ENCODE measurements at places on chromosomes 11 and 22. TPM values are rescaled to one million over a fixed set of nuclear protein-coding genes. Genes with fewer than 3 reads are reported as not detected.
A peak's percentile ranks its signal among the peaks of the same experiment; 100 is the strongest.

The SPI1 gene
- total RNA-seq, result 8.4 TPM

The JAM3 gene
- 62.0 TPM for total RNA-seq

The DNAJB7 gene
- total RNA-seq, result not detected

The SLC3A2 gene
- total RNA-seq, result 255 TPM

- H3K27me3 ChIP-seq, result no peaks in the 10 kb centered on the region
- H3K4me3 ChIP-seq, result no peak overlapping the region
- peak; percentile 60 for DNase-seq
These were observed 78.9 kb downstream of the PPFIBP2 start for GRCh38 chr11:7592711-7593110.

- H3K27me3 ChIP-seq, result no peaks in the 10 kb centered on the region
- no peak for DNase-seq
- H3K4me3 ChIP-seq, result no peak overlapping the region
These were observed 90.6 kb downstream of the DSCAML1 start for GRCh38 chr11:117706322-117706814.

DNA sequence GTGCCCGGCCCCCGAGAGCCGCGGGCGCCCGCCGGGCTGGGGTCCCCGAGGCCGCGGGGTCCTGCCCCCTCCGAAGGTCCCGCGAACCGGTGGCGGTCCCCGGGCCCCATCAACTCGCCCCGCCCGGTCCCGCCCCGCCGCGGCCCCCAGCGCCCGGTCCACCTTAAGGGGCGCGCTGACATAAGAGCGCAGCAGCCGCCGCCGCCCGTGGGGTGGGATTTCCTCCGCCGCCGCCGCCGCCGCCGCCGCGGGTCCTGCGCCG is at the start of gene ZDHHC8:
ZDHHC8 (plus strand) TSS at position 208 of the 262 bp plus-strand sequence. CDS start 144 bp downstream, outside the sequence.
- H3K4me1 ChIP-seq, result peaks cover 63% of the 10 kb centered on the region
- H3K36me3 ChIP-seq, result peaks cover 15% of the 10 kb centered on the region
- H3K4me3 ChIP-seq, result peak within 1 kb of the TSS; percentile 93
- H3K27me3 ChIP-seq, result no peaks in the 10 kb centered on the region

- DNase-seq, result no peak
- H3K27ac ChIP-seq, result no peak overlapping the region
- peaks cover 25% of the 10 kb centered on the region for H3K36me3 ChIP-seq
- H3K4me3 ChIP-seq, result no peak overlapping the region
- peaks cover 14% of the 10 kb centered on the region for H3K4me1 ChIP-seq
These were observed 43.2 kb downstream of the TBX1 start for GRCh38 chr22:19803736-19804267.

DNA sequence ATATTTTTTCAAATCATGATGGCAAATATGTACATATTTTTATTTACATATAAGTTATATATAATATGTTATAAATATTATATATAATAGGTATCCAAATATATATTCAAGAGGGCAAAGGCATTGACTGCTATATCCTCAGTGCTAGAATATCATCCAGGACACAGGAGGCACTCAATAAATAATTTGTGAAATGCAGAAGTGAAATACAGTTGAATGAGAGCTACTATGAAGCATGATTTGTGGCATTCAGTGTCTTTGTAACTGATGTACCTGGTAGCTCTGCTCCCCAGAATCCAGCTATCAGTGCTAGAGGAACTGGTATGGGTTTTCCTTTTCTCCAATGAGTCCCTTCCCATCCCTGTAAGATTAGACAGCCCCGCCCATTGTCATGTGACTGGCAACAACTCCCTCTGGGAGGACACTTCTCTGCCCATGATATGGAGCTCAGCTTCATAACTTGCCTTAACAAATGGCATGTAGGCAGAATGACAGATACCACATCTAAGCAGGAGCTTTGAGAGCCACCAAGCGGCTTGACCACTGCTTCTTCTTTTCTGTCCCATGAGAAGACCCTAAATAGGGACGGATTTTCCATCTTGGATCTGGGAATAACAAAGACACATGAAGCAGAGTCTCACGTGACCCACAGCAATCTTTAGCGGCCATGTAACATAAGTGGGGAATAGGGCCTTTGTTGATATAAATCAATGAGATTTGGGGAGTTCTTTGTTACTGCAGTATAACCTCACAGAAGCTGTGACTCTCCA is 10.2 kb upstream of the CD82 start:
- no peaks in the 10 kb centered on the region for H3K36me3 ChIP-seq
- no peak overlapping the region for H3K4me3 ChIP-seq
- no peak for DNase-seq
- H3K4me1 ChIP-seq, result peaks cover 7% of the 10 kb centered on the region
- H3K27me3 ChIP-seq, result no peaks in the 10 kb centered on the region

- H3K27me3 ChIP-seq, result no peaks in the 10 kb centered on the region
- H3K27ac ChIP-seq, result no peak overlapping the region
- H3K4me3 ChIP-seq, result no peak overlapping the region
- H3K36me3 ChIP-seq, result no peaks in the 10 kb centered on the region
- no peaks in the 10 kb centered on the region for H3K4me1 ChIP-seq
- DNase-seq, result no peak
These were observed 161.8 kb upstream of the B3GAT1 start for GRCh38 chr11:134573857-134574256.

- DNase-seq, result no peak
- no peaks in the 10 kb centered on the region for H3K27me3 ChIP-seq
- no peak overlapping the region for H3K4me3 ChIP-seq
- peaks cover 49% of the 10 kb centered on the region for H3K36me3 ChIP-seq
- no peak overlapping the region for H3K27ac ChIP-seq
These were observed 58.6 kb upstream of the NNMT start for GRCh38 chr11:114237321-114238280.

DNA sequence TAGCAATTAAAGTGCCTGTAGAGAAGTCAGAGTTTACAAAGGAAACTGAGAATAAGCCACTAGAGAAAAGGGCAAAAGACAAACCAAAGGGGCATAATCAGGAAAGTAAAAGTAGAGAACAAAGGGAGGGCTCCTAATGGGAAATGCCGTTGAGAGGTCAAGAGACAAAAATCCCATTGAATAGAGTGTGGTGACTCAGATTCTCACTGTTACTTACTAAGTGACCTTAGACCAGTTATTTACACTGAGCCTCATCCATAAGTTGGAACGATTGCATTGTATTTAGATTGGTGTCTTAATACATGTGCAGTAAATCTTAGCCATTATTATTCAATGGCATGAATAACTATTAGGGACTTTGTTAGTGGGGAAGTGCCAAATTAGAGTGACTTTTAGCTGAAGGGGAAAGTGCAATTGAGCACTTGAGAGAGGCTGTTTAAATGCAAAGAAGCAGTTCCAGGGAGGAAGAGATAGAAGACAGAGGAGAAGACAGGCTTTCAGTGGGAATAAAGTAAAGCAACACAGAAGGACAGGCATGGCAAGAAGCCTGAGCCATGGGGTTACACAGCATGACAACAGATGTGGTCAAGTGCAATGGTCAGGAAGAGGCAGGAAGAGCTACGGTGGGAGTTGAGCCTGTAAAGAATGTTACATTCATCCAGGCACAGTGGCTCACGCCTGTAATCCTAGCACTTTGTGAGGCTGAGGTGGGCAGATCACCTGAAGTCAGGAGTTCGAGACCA is 82.6 kb downstream of the UBASH3B start:
- DNase-seq, result no peak
- H3K4me1 ChIP-seq, result peaks cover 16% of the 10 kb centered on the region
- no peak overlapping the region for H3K27ac ChIP-seq
- no peaks in the 10 kb centered on the region for H3K27me3 ChIP-seq
- H3K36me3 ChIP-seq, result no peaks in the 10 kb centered on the region
- H3K4me3 ChIP-seq, result no peak overlapping the region

- no peak overlapping the region for H3K4me3 ChIP-seq
- no peaks in the 10 kb centered on the region for H3K27me3 ChIP-seq
- no peak overlapping the region for H3K27ac ChIP-seq
- no peaks in the 10 kb centered on the region for H3K4me1 ChIP-seq
- no peaks in the 10 kb centered on the region for H3K36me3 ChIP-seq
These were observed 173.7 kb upstream of the ANO3 start for GRCh38 chr11:26158251-26158650.

GRCh38 chr11:73249853-73250783 is 22.0 kb upstream of the P2RY6 start:
- H3K27me3 ChIP-seq, result no peaks in the 10 kb centered on the region
- H3K27ac ChIP-seq, result no peak overlapping the region
- H3K4me1 ChIP-seq, result no peaks in the 10 kb centered on the region
- no peaks in the 10 kb centered on the region for H3K36me3 ChIP-seq
- no peak overlapping the region for H3K4me3 ChIP-seq

GRCh38 chr22:45226503-45227186 is 14.0 kb downstream of the KIAA0930 start:
- H3K4me3 ChIP-seq, result no peak overlapping the region
- peaks cover 17% of the 10 kb centered on the region for H3K4me1 ChIP-seq
- peak; percentile 41 for DNase-seq
- no peaks in the 10 kb centered on the region for H3K27me3 ChIP-seq
- peak overlapping the region; percentile 17 for H3K27ac ChIP-seq

- no peak for DNase-seq
- no peaks in the 10 kb centered on the region for H3K27me3 ChIP-seq
- H3K27ac ChIP-seq, result no peak overlapping the region
These were observed 136.9 kb downstream of the METTL15 start for GRCh38 chr11:28245131-28245530.

DNA sequence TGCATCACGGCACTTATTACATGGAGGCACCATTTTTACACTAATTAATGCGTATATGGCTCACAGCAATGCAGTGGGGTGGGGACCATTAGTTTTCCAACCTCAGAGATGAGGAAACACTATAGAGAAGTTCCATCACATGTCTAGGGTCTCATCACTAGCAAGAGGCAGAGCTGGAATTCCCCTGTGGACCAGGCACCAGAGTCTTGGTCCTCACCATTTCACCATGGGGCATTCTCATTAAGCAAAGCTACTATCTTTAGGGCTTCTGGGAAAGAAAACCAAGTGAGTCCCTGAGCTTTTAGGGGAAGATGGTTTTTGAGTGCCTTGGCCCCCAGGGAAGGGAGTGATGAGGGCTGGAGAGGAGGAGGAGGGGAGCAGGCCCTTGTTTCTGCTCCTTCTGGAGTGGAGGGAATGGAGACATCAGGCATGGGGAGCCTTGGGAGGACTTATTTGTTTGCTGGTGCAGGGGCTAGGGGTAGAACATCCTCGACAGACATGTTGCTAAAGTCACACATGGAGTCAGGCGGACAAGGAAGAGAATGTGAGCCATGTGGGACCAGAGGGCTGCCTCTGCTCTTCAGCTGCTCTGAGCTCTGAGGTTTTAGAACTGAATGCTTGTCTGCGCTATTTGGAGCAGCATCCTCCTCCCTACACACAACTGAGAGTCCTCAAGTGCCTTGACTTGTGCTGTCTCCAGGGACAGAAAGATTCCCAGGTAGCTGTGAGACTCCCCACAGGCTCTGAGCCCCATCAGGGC is 40.3 kb upstream of the ZBED5 start:
- DNase-seq, result no peak
- peak overlapping the region; percentile 90 for H3K27ac ChIP-seq
- peaks cover 24% of the 10 kb centered on the region for H3K4me1 ChIP-seq
- H3K36me3 ChIP-seq, result no peaks in the 10 kb centered on the region

- no peak overlapping the region for H3K4me3 ChIP-seq
- H3K36me3 ChIP-seq, result no peaks in the 10 kb centered on the region
- peak overlapping the region; percentile 28 for H3K27ac ChIP-seq
These were observed 5.7 kb downstream of the DNAL4 start for GRCh38 chr22:38788021-38788816.

GRCh38 chr22:49418341-49418894 is 409.3 kb downstream of the BRD1 start:
- no peaks in the 10 kb centered on the region for H3K4me1 ChIP-seq
- H3K4me3 ChIP-seq, result no peak overlapping the region
- H3K27me3 ChIP-seq, result no peaks in the 10 kb centered on the region
- no peak overlapping the region for H3K27ac ChIP-seq
- no peaks in the 10 kb centered on the region for H3K36me3 ChIP-seq

GRCh38 chr11:83025267-83025704 is 46.4 kb downstream of the RAB30 start:
- H3K4me3 ChIP-seq, result no peak overlapping the region
- H3K27ac ChIP-seq, result no peak overlapping the region
- H3K36me3 ChIP-seq, result no peaks in the 10 kb centered on the region
- H3K27me3 ChIP-seq, result no peaks in the 10 kb centered on the region

DNA sequence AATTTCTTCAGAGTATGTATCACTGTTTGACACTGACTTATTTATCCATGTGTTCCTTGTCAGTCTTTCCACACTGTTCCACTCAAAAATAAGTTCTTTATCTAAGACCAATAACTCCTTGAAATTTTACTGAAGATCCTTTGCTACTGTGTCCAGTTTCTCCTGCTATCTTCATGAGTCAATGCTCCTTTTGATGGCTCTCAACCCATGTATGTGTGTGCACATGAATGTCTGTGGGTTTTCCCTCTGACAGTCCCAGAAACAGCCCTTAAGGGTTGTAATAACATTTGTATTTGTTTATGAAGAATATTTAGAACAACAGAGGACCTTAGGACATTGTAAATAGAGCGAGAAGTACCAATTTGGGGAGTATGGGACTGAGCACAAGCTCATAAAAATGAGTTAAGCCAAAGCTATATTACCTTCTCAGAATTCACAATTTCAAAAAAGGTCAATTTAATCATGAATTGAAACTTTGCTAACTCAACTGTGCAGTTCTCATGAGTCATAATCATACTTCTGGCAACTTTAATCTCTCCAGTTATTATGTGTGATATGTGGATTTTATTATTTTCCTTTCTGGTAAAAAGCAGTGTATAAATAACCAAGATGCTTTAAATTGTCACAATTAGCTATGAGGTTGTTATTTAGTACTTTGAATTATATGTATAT is 533.6 kb downstream of the CNTN5 start:
- H3K4me1 ChIP-seq, result no peaks in the 10 kb centered on the region
- no peak for DNase-seq
- no peaks in the 10 kb centered on the region for H3K36me3 ChIP-seq
- H3K27ac ChIP-seq, result no peak overlapping the region
- no peaks in the 10 kb centered on the region for H3K27me3 ChIP-seq

DNA sequence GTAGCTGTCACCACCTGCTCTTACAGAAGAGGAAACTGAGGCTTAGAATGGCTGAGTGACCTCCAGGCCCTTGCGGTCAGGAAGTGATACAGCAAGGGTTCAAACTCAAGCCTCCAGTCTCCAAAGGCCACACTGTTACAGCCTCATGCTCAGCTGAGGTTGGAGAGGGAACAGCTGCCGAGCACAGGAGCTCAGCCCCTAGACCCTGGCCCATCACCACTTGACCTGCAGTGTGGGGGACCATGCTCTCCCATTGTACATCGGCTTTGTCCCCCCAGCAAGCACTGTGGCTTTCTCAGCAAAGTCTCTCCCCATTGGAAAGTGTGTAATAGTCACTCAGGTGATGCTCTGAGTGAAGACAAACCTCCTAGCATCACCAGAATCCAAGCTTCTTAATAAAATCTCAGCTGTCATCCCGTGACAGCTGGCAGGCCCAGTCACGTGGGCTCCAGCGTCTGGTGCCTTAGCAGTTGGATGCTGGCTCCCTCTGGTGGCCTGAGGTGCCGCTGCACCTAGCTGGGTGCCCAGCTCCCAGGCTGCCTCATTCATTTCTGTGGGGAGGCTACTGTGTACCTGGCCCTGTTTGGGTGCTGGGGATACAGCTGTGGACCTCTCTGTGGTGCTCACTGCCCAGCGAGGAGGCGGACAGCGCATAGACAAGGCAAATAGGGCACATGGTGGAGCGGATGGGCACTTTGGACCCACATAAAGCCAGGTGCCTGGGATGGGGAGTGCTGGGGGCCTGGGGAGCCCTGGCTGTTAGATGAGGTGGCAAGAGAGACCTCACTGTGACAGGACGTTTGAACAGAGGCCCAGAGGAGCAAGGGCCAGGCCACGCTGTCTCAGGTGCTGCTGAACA is 19.1 kb upstream of the MYRF start:
- H3K4me3 ChIP-seq, result no peak overlapping the region
- no peaks in the 10 kb centered on the region for H3K27me3 ChIP-seq
- H3K4me1 ChIP-seq, result peaks cover 15% of the 10 kb centered on the region
- H3K36me3 ChIP-seq, result peaks cover 53% of the 10 kb centered on the region
- peak overlapping the region; percentile 34 for H3K27ac ChIP-seq

- DNase-seq, result no peak
- no peaks in the 10 kb centered on the region for H3K36me3 ChIP-seq
- H3K27ac ChIP-seq, result peak overlapping the region; percentile 49
- no peaks in the 10 kb centered on the region for H3K4me1 ChIP-seq
- no peaks in the 10 kb centered on the region for H3K27me3 ChIP-seq
These were observed 122.2 kb downstream of the CD44 start for GRCh38 chr11:35261197-35261596.
